NCI-H2081 treated with DMSO at 0.1 percent for 48 hours (cell line): ENCODE measurements at places on chromosomes 7 and 10.

DNA sequence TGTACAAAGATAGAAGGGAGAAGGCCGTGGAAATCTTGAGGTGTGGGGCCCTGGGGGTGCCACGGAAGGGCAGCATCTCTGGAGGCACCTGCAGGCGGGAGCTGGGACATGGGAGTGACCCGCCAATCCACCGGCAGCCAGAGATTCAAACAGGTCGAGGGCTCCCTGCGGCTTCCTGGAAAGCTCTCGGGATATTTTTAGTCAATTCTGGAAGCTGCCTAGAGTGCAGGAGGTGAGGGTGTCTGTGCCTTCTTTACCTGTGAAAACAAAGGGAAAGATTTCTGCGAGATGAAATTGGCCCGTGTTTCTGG, 16.6 kb downstream of the MNX1 start:
- DNase-seq: no peak

DNA sequence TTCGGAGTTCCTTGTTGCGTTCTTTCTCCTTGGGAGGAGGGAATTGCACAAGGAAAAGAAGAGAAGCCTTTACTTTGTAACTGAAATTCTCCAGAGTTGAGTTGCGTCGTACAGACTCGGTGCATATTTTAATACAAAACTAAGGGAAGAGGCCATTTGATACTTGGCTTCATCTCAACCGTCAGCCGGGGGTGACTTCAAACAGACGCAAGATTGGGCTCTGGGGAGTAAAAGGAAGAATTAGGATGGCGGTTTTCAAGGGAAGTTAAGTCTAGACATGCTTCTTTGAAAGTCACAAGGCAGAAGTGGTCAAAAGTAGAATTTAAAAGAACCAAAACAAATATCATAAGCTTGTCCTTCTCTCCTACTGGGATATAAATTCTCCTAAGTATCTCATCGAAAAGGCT, 1.6 kb downstream of the PRR15 start:
- DNase-seq: no peak

GRCh38 chr10:93236393-93237040, 162.8 kb downstream of the CYP26A1 start:
- no peak for DNase-seq

GRCh38 chr7:139735912-139736595, 41.7 kb downstream of the HIPK2 start:
- DNase-seq: no peak

GRCh38 chr7:105376908-105377533, 11.7 kb downstream of the SRPK2 start:
- DNase-seq: no peak

DNA sequence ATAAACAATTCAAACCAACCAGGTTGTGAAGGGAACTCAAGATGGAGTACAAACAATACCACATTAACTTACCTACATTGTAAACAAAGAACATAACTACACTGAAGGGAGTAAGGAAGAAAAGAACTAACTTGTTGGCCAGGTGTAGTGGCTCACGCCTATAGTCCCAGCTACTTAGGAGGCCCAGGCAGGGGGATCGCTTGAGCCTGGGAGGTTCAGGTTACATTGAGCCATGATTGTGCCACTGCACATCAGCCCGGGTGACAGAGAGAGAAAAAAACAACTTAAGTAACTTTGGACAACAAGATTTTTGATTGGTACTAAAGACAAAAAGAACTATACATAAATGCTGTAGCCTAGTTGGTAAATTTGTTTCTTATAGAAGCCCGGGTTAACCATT, 68.8 kb downstream of the TRIL start:
- no peak for DNase-seq

- DNase-seq: no peak
Observed at GRCh38 chr10:7467031-7467667, 56.3 kb upstream of the SFMBT2 start.

DNA sequence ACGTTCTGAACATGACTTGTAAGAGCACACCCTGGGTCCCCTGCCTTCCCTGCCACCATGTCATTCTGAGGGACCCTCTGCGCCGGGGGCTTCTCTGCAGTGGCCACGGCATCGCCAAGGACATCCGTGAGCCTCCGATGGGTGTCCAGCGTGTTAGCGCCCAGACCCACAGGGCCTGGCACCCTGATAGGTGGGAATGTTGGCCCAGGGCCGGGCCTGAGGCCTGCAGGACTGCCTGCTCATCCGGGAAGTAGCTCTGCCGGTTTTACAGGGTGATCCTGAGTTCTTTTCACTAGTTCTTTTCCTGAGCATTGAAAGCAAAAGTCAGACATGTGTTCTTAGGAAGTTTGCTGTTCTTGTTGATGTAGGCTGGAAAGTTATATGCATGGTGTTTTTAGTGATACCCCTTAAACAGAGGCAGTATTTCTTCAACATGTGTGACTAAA, 54.5 kb downstream of the WDR37 start:
- DNase-seq: no peak

DNA sequence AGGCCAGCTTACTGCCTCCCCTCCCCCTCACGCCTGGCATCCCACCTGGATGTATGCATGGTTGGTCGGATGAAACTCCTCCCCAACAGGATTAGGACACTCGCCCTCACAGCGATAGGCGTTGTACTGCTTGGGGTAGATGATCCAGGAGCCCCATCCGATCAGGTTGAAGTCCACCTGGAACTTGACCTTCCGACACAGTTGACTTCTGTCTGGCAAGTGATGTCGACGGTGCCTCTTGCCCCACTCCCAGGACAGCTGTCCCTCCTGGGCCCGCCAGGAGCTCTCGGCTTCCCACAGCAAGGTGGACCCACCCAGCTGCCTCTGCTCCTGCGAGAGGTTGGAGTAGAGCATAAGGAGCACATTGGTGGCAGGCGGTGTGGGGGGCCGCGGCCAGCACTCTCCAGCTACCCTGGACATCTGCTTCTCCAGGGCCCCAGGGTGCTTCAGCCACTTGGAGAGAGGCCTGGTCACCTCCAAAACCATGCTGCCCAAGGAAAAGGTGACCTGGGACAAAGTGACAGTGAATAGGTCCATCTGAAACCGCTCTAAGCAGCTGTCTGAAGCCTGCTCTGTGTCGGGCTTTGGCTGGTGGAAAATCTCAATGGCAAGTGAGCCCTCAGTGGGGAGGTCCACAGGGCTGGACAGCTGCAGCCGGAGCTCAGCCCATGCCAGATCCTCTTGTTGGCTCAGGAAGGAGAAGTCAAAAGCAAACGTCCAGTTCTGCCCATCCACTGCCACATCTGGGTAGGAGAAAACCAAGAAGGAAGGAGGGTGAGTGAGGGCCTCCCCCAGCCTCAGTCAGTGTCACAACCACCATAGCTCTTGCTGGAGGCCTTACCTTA, 6.0 kb downstream of the NODAL start:
- DNase-seq: no peak

GRCh38 chr7:38070718-38071117, 107.3 kb upstream of the STARD3NL start:
- DNase-seq: peak; percentile 30

- DNase-seq: no peak
Observed at GRCh38 chr7:92830532-92831110, 5.8 kb downstream of the CDK6 start.

GRCh38 chr10:124343351-124344265, 75.1 kb downstream of the OAT start:
- no peak for DNase-seq
